ENCODE measurements at places on chromosomes 16 and 17.

DNA sequence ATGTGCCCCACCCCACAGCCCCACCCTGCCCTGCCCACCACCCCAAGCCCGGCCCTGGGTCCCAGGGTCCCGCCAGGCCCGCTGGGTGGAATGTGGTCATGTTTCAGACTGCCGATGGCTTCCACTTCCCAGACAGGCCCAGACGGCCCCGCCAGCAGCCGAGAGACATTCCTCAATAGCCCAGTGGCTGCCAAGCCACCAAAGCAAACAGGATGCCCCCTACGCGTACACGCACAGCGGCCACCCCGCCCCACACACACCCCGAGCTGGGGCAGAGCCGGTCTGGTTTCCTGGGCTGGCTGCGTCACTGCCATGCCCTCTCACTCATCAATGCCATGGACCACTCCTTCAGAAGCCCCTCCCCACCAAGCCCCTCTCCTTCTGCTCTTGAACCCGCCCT, 1.2 kb upstream of the KRT17 start:
- no peak for DNase-seq

GRCh38 chr16:81782236-81782635, 3.1 kb downstream of the PLCG2 start:
- no peak for DNase-seq

- DNase-seq = no peak
Measured at GRCh38 chr17:4206962-4207361, 56.8 kb downstream of the ANKFY1 start.

- no peak for DNase-seq
Measured at GRCh38 chr17:12620200-12620720, 45.4 kb upstream of the MYOCD start.

GRCh38 chr17:77914385-77915254, 43.9 kb upstream of the TNRC6C start:
- DNase-seq = no peak

- peak; percentile 86 for DNase-seq
Measured at GRCh38 chr16:28935924-28936783, 4.4 kb downstream of the CD19 start.

GRCh38 chr17:39092692-39093230, 58.7 kb downstream of the PLXDC1 start:
- DNase-seq = no peak

DNA sequence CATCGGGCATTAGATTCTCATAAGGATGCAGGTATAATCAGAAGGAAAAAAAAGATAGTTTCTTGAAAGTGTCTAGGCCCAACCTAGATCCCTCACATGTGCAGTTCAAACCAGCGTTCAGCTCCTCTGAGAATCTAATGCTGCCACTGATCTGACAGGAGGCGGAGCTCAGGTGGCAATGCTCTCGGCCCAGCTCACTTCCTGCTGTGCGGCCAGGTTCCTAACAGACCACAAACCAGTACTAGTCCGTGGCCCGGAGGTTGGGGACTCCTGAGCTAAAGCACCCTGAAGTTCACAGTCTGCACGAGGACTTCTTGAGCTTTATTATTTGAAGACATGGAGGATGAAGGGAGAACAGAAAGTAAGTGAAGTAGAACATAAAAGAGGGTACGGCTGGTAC, 16.8 kb downstream of the SMCR8 start:
- DNase-seq = no peak

DNA sequence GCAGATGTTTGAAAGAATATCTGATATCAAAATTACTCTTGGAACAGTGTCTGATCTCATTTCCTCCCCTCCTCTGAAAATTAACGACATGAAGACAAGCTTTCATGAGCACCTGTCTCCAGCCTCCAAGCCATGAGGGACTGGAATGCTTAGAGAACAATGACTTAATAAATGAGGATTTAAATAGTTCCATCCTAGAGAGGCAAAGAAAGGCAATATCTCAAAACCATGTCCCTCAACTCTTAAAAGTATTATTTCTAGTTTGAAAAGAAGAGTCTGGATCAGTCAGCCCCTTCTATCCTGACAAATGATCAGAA, 137.5 kb downstream of the ANKFN1 start:
- no peak for DNase-seq

DNA sequence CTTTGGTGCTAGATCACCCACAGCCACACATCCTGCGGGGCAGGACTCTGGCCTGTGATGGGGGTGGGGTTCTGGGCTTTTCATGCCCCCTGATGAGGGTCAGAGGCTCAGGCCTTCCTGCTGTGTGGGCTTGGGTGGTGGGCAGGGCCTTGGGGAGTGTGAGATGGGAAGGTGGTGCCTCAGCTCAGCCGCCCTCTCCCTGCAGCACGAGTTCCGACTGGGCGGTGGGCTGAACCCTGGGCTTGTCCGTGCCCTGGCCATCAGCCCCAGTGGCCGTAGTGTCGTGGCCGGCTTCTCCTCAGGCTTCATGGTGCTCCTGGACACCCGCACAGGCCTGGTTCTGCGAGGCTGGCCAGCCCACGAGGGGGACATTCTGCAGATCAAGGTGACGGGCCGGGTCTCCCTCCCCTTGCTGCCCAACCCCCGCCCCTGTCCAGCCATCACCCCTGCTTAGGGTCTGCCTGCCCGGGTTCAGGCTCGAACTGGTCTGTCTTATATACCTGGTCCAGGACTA, 6.8 kb upstream of the SERPINF2 start:
- DNase-seq = peak; percentile 64

DNA sequence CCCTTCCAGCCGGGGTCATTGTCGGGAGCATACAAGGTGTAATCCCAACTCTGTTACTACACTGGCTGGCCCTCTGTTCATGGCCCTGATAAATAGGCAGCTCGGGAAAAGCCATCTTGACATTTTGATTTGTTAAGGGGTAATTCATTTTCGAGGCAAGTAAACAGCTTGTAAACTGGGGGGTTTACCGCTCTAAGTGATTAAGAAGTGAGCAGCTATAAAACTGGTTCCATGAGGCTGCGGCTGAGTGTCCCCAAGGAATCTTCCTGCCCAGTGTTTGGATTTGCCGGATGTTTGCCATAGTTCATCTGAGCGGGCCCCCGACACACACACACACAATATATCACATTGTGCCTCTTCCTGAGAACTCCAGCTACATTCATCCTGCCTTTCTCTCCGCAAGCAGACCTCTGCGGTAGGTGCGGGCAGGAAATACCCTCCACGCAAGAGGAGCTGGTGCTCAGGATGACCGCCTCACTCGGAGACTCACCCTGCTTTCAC, 92.2 kb downstream of the SOCS1 start:
- no peak for DNase-seq

DNA sequence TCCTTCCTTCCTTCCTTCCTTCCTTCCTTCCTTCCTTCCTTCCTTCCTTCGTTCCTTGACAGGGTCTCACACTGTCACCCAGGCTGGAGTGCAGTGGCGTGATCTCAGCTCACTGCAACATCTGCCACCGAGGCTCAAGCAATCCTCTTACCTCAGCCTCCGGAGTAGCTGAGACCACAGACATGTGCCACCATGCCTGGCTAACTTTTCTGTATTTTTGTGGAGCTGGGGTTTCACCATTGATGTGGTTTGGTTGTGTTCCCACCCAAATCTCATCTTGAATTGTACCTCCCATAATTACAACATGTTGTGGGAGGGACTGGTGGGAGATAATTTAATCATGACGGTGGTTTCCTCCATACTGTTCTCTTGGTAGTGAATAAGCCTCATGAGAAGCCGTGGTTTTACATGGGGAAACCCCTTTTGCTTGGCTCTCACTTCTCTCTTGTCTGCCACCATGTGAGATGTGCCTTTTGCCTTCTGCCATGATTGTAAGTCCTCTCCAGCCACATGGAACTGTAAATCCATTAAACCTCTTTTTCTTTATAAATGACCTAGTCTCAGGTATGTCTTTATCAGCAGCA, 90.3 kb upstream of the MPHOSPH6 start:
- no peak for DNase-seq

- DNase-seq = no peak
Measured at GRCh38 chr16:87602821-87603683, 744 bp downstream of the JPH3 start.

DNA sequence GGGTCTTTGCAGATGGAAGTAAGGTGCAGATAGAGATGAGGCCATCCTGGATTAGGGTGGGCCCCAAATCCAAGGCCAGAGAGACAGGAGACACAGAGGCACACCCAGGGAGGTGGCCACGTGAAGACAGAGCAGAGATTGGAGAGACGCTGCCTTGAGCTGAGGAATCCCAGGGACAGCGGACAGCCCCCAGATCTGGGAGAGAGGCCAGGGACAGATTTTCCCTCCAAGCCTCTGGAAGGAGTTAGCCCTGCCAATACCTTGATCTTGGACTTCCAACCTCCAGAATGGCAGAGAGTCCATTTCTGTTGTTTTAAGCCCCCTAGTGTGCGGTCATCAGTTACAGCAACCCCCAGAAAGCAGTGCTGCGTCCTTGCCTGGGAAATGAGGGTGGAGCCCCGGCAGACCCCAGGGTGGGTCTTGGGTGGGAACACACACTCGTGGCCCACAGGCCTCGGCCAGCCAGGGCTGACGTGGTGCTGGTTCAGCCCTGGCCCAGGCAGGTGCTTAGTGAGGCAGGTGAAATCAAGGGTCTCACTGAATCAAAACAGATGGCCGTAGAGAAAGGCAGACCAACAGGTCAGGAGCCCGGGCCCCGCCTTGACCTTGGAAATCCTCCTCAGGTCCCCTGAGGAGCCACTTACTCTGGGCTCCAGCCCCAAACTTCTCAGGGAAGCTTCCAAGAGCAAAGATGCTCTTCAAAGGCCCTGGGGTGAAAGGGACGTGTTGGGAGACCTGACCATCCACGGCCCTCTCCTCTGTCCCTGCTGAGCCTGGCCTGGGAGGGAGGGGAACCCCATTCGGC, 169.3 kb downstream of the RBFOX3 start:
- DNase-seq = no peak

- DNase-seq = no peak
Measured at GRCh38 chr17:9101356-9101755, 80.0 kb downstream of the NTN1 start.

DNA sequence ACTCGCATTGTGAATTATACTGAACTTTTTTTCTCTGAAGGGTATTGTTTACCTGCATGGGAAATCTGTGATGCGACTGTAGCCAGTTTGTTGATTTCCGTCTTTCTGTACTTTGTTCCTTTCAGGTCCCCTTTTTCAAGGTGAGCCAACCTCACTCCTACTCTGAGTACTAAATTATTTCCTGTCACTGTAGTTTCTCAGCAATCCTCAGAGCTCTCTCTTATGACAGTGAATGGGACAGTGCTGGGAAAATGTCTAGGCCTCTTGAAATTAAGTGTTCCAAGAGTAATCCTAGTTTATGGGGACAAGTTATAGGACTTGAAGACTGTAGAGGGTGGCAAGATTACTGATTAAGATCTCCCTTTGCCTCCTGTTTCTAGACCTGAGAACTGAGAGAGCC, 167.6 kb downstream of the CNTNAP4 start:
- DNase-seq = no peak

GRCh38 chr17:68427575-68427974, 29.7 kb downstream of the WIPI1 start:
- no peak for DNase-seq

- DNase-seq = no peak
Measured at GRCh38 chr17:78759969-78760352, 22.1 kb downstream of the CYTH1 start.

GRCh38 chr17:38978180-38978579, 11.0 kb upstream of the FBXO47 start:
- DNase-seq = no peak

- DNase-seq = no peak
Measured at GRCh38 chr16:48279199-48279598, 31.9 kb upstream of the ABCC11 start.

GRCh38 chr16:51416926-51417325, 265.9 kb upstream of the SALL1 start:
- no peak for DNase-seq

GRCh38 chr17:72234985-72235384, 114.2 kb downstream of the SOX9 start:
- no peak for DNase-seq

GRCh38 chr16:3131755-3132377, 3.0 kb upstream of the ZNF213 start:
- DNase-seq = peak; percentile 55

DNA sequence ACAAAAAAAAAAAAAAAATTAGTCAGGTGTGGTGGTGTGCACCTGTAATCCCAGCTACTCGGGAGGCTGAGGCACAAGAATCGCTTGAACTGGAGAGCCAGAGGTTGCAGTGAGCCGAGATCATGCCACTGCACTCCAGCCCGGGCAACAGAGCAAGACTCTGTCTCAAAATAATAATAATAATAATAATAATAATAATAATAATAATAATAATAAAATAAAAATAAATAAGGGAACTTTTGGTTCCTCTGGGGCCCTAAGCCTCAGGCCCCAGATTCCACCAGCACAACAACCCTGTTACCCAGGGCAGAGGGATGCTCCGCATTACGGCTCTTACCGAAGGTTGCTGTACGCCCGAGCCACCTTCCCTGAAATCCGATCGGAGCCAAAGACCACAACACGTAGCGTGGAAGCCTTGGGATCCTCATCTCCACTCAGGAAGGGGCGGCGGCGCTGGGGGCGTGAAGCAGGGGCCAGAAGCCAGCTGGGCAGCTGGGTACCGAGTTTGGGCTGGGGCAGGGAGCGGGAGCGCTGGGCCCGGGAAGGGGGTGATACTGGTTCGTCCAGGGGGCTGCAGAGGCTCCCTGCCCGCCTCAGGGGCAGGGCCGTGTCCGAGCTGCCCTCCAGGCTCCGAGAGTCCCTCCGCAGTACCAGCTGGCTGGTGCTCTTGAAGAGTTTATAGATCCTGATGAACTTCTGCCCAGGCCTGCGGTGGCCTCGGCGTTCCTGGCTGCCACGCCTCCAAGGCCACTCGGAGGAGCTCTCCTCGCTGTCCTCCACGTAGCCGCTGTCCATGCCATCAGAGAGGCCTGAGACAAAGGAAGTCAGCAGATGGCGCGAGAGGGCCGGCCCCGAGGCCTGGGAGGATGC, 20.6 kb upstream of the PIK3R6 start:
- no peak for DNase-seq

GRCh38 chr16:11346700-11347319, 1.6 kb downstream of the RMI2 start:
- DNase-seq = no peak

Measured in liver (tissue), 10 donors.